ENCODE measurements at places on chromosomes 1 and 21.

DNA sequence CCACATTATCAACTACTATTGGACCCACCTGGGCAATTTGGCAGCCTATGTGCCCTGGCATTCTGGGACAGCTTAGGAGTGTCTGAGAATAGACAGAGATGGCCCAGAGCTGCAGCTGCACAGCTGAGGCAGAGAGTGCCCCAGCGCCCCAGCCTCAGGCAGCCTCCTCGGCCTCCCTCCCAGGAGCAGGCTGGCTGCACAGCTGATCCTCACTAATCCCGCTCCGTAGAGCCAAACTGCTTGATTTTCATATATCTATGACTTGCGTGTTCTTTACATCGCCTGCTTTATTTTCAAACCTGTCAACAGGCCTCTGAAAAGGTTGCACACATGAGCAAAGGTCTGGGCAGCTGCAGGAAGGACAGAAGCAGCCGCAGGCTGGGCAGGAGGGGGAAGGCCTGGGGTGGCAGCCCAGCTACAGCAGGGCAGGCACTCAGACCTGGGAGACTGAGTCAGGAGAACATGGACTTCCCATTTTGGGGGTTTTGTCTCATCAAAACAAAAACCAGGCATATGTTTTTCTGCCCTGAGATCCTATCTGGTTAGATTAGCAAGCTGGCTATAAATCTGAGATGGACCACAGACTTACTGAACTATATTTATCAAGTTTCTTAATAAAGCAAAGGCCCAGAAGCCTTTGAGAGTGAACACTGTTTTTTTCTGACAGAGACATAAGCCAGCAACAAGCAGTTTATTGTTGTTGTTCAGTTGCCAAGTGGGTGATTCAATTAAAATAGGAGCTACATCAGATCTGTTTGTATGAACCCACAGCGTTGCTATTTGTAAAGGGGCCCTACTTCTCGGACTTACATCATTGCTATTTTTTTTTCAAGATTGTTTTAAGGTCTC, 301.8 kb upstream of the DUSP10 start:
- no peak for DNase-seq

- DNase-seq: no peak
These were observed 22.8 kb downstream of the PARS2 start for GRCh38 chr1:54741531-54741930.

DNA sequence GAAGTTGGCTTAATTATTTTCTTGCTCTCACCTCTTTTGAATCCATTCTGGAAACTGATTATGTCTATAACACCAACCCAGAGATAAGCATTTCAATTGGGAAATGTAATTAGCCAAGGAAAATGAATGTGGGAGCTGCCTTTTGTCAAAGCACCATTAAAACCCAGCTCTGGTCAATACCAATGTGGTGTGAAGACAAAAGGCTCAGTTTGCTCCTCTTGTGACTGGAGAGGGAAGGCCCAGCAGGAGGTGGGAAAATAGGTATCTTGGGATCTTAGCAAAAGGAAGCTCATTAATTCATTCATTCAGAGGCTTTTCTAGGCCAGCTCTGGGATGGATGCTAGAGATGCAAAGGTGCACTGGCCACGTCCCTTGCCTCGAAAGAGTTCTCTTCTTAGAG, 75.0 kb upstream of the SELENON start:
- DNase-seq: no peak

GRCh38 chr1:173415490-173415889, 61.6 kb upstream of the PRDX6 start:
- no peak for DNase-seq

DNA sequence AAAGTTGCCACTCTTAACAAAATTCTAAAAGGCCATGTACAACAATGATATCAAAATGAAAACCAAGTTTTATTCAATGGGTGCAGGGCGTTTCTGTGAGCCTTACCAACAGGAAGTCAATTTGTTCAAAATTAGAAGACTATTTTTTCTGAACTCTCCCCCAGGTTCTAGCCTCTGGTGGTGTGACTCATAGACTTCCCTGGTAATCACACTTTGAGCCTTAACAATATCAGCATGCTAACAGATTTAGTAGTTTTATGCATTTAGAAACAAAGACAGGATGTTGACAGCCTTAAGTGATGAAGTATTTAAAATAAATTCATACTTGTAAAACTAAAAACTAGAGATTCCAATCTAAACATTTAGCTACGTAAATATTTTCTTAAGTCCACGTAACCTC, 88.4 kb downstream of the LRRC8C start:
- no peak for DNase-seq

DNA sequence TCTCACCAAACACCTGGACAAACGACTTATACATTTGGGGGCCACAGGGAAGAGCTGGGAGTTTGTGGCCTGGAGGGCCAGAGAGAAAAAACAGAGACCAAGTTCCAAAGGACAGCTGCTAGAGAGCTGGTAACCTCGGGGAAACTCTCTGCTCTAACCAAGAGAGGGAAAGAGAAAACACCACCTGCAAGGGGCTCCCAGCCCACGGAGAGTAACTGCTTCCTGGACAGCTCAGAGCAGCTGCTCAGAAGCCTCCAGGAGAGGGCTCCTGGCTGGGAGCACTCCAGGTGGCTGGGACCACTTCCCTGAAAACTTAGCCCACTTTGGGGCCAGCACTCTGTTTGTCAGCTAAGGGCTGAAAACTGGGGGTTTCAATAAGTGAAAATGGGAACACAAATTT, 154.8 kb upstream of the GRIK3 start:
- DNase-seq: no peak

GRCh38 chr1:59083946-59084865, 212.7 kb upstream of the FGGY start:
- DNase-seq: no peak

- no peak for DNase-seq
These were observed 14.5 kb downstream of the PDZK1IP1 start for GRCh38 chr1:47175227-47175934.
